Activated naive CD4-positive, alpha-beta T cell treated with anti-CD3 and anti-CD28 coated beads, Interleukin-2, amount 50 U/mL, for 16 hours (primary cell): ENCODE measurements at places on chromosomes 4 and X.

- no peak for DNase-seq
These were observed 76.7 kb downstream of the CLCN5 start for GRCh38 chrX:49999087-49999486.

GRCh38 chr4:7020290-7020689 lies 22.9 kb upstream of the TADA2B start:
- DNase-seq, result no peak

- no peak for DNase-seq
These were observed 9.4 kb upstream of the KIAA0232 start for GRCh38 chr4:6773106-6773505.

DNA sequence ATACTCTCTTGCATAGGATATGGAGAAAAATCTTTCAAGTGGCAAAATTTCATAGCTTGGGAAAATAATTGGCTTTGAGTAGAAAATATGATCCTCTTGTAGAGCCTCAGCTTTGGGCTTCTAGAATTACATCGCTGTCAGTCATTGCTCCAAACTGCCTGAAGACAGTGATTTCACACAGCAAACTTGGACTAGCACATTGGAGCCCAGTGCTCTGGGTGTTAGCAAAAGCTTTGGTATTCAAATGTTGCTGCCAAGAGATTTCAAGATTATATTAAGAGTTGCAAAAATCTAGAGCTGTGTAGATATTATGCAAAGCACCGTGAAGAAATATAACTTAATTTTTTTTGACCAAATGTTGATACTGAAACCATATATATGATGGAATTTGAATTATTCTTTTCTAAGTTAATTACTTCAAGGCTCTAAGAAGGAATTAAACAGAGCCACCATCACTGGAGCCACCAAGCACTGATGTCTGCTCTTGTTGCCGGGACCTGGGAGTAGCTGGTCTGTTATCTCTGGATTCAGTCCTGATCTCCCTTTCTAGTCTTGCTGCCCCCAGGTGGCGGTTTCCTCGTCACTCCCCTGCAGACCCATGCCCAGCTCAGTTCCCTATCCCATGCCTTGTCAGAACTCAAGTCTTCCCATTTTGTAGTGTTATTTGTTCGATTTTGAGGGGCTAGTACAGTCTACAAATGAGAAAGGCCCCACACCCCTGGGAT lies 260.7 kb upstream of the SFRP2 start:
- no peak for DNase-seq

DNA sequence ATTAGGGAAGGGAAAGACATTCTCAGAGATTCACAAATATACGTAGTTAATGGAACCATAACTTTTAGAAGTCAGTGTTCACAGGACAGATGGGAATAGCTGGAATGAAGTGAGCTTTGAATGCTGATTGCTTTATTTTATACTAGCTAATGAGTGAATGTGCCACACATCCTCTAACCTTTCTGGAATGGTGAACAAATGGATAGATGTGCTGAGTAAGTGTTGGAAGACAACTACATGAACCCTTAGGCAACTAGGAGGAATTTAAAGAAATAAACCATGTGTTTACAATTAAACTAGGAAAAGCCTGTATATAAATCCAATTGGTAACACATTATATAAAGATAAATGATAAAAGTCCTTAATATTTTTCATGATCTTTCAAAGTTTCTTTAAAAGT lies 91.6 kb upstream of the LIMCH1 start:
- DNase-seq, result no peak

GRCh38 chr4:161519611-161520010 lies 644.2 kb downstream of the FSTL5 start:
- DNase-seq, result no peak

GRCh38 chrX:23341452-23341851 lies 6.8 kb downstream of the PTCHD1 start:
- no peak for DNase-seq

- DNase-seq, result no peak
These were observed 242.4 kb downstream of the ARHGAP24 start for GRCh38 chr4:85717351-85717750.

DNA sequence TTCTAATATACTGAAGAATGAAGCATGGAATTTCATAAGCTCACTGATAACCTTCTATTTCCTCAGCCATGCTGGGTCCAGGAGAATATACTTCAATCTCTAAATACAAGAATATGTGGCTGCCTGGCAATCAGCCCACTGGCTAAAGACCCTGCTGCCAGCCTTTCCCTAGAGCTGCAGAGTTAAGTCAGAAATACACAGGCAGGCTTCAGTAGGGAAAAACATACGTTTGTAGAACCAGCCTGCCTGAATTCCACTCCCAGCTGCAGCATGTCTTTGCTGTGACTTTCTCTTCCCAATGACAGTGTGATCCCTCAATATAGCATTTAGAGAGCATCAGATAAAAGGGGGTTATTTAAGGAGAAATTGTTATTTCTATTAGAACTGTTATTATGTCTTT lies 289.1 kb downstream of the PCDH19 start:
- no peak for DNase-seq

DNA sequence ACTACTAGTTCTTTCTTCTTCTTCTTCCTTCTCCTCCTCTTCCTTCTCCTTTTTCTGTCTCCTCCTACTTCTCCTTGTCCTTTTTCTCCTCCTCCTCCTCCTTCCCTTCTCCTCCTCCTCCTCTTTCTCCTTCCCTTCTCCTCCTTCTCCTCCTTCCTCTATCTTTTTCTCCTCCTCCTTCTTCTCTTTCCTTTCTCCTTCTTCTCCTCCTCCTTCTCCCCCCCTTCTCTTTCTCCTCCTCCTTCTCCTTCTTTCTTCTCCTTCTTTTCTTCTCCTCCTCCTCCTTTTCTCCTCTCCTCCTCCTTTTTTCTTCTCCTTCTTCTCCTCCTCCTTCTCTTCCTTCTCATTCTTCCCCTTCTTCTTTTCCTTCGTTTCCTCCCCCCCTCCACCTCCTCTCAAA lies 21.8 kb upstream of the NAP1L5 start:
- no peak for DNase-seq

DNA sequence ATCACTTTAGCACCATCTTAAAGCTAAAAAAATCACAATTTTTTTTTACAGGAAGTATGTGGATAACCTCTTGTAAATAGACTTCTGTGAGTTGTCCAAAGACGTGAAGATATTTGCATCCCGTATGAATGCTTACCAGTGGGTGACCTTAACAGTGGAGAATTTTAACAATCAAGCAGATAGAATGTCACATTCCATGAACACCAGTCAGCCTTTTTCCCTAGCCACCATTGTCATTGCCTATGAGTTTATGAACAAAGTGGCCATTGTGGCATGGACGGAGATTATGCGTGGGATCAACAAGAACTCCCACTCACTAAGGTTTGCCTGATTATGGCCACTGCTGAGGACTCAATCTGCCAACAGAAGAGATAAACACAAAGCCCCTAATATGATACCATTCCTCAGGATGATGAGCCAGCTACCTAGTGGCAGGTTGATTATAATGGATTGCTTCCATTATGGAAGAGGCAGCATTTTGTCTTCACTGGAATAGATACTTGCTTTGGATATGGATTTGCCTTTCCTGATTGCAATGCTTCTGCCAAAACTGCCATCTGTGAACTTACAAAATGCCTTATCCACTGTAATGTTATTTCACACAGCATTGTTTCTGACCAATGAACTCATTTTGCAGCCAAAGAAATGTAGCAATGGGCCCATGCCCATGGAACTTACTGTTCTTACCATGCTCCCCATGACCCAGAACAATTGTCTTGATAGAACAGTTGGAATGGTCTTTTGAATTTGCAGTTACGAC lies 830.9 kb upstream of the NDST4 start:
- DNase-seq, result no peak

DNA sequence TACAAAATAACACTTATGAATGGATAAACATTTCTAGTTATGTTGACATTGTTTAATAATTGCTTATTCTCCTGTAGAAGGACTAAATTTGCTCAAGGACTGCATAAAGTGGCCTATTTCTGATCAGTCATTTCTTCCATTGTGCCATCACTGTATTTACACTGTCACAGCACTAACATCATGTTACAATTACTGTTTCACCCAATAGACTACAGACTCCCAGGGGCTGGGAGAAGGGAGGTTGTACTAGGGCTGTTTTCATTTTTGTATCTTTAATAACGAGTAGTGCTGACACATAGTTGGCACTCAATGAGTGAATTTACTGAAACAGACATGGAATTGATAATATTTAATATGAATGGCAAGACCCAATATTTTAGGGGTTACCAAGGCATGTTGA lies 139.5 kb downstream of the SLC10A7 start:
- no peak for DNase-seq

- DNase-seq, result no peak
These were observed 180.8 kb downstream of the VEGFC start for GRCh38 chr4:176611951-176612350.

DNA sequence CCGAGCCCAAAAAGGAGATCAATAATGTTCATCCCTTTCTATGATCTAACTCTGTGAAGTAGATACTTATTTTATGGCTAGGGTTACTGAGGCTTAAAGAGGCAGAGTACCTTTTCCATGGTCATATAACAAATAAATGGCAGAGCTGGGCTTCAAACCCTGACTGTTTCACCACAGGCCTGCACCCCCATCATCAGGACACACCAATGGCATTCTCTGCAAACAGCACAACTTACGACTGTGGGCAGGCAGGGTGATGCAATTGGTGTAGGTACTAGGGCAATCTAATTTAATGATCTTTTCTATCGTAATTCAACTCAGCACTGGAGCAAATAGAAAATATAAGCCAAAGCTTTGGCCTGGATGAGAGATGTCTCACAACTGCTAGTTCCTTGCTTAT lies 118.8 kb upstream of the CBR4 start:
- DNase-seq, result no peak

DNA sequence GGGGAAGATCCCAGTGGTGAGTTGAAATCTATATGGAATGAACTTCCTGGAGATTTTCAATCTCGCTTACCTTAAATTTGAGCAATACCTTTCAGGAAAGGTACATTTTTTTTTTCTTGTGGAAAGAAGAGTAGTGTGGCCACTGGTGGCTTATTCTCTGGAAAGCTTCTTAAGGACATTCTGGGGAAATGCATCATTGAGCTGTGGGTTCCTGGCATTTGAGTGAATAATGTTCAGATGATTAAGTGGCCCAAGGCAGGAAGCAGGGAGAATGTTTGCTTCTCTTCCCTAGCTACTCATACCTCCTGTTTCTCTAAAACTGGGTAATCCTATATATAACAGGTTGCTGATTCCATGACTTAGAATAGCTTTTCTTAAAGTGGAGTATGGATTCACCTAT lies 31.8 kb downstream of the STAG2 start:
- DNase-seq, result no peak

GRCh38 chrX:15399962-15400391 lies 15.8 kb upstream of the VEGFD start:
- DNase-seq, result no peak

GRCh38 chrX:18755651-18756050 lies 48.2 kb downstream of the PPEF1 start:
- DNase-seq, result no peak

DNA sequence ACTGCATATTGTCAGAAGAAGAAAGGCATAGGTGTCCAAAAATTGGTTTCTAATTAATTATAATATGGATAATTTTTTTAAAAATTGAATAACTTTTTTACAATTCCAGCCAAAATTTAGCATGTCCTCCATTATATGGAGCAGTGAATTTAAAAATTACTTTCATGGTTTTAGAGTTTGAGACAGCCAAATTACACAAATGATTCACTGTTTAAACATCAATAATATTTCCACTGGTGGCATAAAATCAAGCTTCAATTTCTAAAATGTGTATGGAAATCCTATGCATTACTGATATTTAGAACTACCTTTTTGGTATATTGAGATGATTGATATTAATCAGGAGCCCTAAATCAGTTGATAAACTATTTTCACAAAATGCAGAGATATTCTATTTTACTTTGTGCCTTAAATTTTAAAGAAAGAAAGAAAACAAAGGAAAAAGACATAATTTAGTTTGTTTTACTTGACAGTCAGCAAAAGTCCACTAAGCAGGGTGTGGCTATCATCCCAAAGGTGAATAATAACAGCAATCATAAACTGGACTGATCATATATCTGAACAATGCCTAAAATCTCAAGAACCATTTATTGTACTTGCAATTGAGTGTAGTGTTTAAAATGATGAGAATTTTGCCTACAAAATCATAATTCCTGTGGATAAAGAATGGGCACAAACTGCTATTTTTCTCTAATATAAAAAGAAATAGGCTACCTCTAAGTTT lies 34.2 kb downstream of the KLHL34 start:
- DNase-seq, result no peak

DNA sequence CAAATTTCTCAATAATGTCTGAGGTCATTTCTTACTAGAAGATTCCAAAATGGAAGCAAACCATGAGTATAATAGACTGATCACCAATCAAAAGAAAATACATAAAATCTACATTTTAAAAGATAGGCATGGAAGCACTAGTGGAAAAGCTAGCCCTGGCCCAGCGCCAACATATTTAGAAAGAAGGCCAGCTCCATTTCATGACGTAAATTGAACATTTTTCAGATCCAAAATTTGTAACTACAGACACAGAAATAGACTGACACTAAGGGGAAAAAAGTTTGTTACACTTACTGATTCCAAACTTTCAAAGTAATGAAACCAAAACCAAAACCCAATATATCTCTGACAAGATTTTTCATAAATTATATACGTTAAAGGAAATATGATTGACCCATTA lies 117.7 kb downstream of the ADAMTS3 start:
- DNase-seq, result no peak

DNA sequence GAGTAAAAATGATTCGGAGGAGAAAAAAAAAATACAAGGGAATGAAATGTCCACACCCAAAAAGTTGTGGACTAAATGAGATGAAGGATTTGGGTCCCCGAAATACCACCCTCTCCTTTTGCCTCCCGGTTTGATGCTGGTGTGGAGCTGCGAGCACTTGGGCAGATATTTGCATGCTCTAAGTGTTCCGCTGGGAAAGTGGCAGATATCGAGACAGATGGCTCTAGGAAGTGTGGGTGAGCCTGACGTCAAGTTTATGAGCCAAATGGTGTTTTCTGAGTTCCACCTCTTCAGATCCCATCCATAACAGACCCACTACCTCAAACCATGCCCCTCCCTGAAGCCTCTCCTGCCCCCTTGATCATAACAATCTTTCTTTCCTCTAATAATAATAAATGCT lies 228.6 kb downstream of the QDPR start:
- no peak for DNase-seq

GRCh38 chr4:108649863-108650211 lies 562 bp upstream of the OSTC start:
- no peak for DNase-seq

DNA sequence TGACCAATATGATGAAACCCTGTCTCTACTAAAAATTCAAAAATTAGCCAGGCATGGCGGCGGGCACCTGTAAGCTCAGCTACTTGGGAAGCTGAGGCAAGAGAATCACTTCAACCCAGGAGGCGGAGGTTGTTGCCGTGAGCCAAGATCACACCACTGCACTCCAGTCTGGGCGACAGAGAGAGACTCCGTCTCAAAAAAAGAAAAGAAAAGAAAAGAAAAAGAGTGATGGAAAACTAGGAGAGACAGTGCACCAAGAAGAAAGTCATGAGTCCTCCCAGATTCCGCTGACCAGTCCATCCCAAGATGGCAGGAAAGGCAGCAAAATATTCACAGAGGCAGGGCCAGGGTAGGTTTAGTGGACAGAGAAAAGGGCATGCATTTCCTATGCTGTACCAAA lies 226.9 kb downstream of the ASMT start:
- DNase-seq, result no peak

GRCh38 chrX:136906921-136907510 lies 26.5 kb upstream of the RBMX start:
- no peak for DNase-seq
